ENCODE measurements at places on chromosomes 11 and 22. TPM values are rescaled to one million over a fixed set of nuclear protein-coding genes. Genes with fewer than 3 reads are reported as not detected.

PLXNB2 gene
- total RNA-seq: 13.4 TPM

ACRV1 gene
- total RNA-seq: not detected

MRPL11 gene
- 152 TPM for total RNA-seq

KRTAP5-2 gene
- not detected for total RNA-seq

- DNase-seq: no peak
- no peaks in the 10 kb centered on the region for H3K4me1 ChIP-seq
These were observed 21.5 kb downstream of the PLEKHB1 start for GRCh38 chr11:73667891-73668290.

DNA sequence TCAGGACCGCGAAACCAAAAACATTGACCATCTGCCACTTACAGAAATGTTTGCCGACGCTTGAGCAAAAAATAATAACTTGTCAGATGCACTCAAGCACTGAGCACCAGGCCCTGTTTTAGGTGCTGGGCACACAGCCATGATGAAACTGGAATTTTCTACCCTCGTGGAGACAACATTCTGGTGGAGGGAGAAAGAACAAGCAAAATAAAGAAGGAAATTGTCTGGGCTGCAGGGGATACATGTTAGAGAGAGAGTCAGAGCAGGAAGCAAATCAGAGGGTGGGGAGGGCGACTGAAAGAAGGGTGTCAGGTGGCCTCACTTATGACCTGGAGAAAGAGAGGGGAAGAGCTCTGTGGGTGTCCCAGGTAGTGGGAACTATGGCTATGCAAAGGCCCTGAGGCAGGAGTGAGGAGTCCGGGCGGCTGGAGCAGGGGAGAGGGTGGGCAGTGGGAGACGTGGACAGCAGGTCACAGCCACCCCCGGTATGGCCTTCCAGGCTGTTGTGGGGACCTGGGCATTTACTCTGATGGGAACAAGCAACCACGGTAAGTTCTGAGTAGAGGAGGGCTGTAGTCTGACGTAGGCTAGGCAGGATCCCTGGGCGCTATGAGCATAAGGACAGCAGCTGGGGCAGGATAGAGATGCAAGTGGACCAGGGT lies 78.8 kb downstream of the MYEOV start:
- no peaks in the 10 kb centered on the region for H3K36me3 ChIP-seq
- H3K27me3 ChIP-seq: no peaks in the 10 kb centered on the region
- H3K27ac ChIP-seq: no peak overlapping the region

DNA sequence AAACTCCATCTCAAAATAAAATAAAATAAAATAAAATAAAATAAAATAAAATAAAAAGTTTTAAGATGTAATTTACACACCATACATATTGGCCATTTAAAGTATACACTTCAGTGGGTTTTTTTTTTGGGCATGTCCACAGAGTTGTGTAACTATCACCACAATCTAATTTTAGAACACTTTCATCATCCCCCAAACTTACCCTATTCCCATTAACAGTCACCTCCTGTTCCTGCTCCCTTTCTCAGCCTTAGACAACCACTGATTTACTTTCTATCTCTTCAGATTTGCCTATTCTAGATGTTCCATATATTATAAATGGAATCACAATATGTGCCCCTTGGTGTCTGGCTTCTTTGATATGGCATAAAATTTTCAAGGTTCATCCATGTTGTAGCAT lies 4.6 kb upstream of the ACER3 start:
- no peak for DNase-seq
- no peak overlapping the region for H3K4me3 ChIP-seq
- no peaks in the 10 kb centered on the region for H3K36me3 ChIP-seq
- H3K4me1 ChIP-seq: peaks cover 4% of the 10 kb centered on the region
- no peaks in the 10 kb centered on the region for H3K27me3 ChIP-seq

GRCh38 chr11:127506126-127506525 lies 505.6 kb upstream of the KIRREL3 start:
- no peaks in the 10 kb centered on the region for H3K4me1 ChIP-seq
- DNase-seq: no peak
- no peaks in the 10 kb centered on the region for H3K36me3 ChIP-seq
- H3K27ac ChIP-seq: no peak overlapping the region
